MG63 (cell line): ENCODE measurements at places on chromosomes 3 and 15. TPM values are rescaled to one million over a fixed set of nuclear protein-coding genes. Genes with fewer than 3 reads are reported as not detected.
A peak's percentile ranks its signal among the peaks of the same experiment; 100 is the strongest.

GRCh38 chr3:123054109-123054778 is 12.6 kb upstream of the PDIA5 start:
- peak; percentile 83 for DNase-seq

DNA sequence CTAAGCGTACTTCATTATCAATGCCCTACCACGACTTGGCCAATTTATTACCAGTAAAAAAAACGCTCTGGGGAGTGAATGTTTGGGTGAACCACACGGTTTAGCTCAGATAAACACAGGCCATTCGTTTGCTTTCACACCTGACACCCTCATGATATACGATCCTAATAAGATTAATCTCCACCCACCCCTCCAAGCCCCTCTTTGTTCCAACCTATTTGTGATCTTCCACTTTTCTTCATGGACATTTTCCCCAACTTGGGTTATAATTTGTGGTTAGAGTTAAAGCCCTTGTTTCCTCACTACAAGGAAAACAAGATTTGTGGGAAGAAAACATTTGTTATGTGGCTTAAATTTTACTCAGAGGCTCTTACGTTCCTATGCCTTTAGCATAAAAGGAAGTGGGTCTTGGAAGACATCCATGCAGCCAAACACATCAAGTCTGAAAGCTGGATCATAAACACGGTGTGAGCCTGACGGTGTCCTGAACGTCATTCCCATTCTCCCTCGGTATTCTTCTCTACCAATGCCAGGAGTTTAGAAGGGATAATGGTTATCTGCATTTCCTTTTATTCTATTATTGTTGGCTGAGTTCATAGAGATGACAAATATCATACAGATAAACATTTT is 518.9 kb downstream of the NR2F2 start:
- DNase-seq: peak; percentile 79

DNA sequence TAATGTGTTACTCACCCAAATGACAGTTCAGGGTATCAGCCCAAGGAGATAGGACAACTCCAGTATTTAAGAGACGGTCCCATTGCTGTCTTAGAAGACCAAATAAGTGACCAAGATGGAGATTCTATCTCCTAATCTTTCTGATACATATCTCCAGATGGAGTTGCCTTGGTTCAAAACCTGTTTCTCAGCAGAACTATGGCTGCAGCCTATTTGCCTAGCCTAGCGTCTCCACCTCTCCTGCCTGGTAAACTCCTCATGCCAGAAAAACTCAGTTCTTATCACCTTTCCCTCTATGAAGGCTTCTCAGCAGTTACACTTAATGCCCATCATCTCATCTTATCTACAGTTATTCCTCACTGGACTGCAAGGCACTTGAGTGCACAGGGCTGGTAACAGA is 1.2 kb upstream of the CSPG5 start:
- no peak for DNase-seq

- peak; percentile 86 for DNase-seq
Observed at GRCh38 chr15:89383365-89384175, 48.9 kb upstream of the POLG start.

- no peak for DNase-seq
Observed at GRCh38 chr3:134904241-134904771, 109.2 kb downstream of the EPHB1 start.

DNA sequence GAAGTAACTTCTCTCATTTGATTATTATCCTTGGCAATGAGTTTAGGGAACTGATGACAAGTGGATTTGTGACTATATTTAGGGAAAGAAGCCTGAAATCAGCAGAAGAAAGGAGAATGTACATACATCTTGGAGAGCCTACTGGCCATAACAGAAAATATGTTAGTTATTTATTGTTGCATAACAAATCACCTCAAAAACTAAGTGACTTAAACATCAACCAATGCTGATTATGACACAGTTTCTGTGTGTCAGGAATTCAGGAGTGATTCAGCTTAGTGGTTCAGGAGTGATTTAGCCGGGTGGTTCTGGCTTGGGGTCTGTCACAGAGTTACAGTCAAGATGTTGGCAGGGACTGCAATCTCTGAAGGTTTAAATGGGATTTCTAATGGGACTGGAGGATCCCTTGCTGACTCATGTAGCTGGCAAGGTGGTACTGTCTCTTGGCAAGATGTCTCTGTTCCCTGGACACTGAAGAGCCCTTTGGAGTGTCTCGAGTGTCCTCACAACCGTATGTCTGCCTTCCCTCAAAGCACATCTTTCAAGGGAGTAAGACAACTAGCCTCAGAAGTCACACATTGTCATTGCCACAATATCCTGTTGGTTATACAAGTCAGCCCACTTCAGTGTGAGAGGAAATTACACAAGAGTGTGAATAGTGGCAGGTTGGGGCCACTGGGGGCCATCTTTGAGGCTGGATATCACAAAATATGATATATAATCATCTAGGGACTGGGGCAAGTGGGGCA is 248.9 kb downstream of the SV2B start:
- DNase-seq: peak; percentile 25

- DNase-seq: no peak
Observed at GRCh38 chr3:133489466-133490085, 83.9 kb upstream of the CDV3 start.

GRCh38 chr3:182713743-182714517 is 79.4 kb upstream of the ATP11B start:
- DNase-seq: no peak

GRCh38 chr3:53109891-53110771 is 20.1 kb downstream of the RFT1 start:
- DNase-seq: peak; percentile 17

- peak; percentile 67 for DNase-seq
Observed at GRCh38 chr3:197494366-197495058, 61.3 kb downstream of the BDH1 start.

GRCh38 chr3:114686621-114687020 is 392.8 kb downstream of the TIGIT start:
- DNase-seq: peak; percentile 11

DNA sequence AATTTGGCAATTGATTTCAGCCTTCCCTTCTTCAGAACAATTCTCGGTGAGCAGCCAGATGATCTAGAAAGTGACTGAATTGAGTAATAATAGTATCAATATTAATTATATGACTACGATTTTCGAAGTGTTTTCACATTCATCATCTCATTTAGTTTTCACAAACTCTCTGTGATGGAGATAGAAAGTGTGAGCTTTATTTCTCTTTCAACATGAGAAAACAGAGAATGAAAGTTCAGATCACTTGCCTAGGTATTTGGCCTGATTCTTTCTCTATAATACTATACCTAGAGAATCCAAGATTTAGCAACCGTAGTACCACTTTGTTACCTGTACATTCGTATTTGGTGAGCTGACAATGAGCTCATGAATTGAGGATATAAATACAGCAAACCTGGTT is 739.2 kb upstream of the NR2F2 start:
- DNase-seq: no peak

DNA sequence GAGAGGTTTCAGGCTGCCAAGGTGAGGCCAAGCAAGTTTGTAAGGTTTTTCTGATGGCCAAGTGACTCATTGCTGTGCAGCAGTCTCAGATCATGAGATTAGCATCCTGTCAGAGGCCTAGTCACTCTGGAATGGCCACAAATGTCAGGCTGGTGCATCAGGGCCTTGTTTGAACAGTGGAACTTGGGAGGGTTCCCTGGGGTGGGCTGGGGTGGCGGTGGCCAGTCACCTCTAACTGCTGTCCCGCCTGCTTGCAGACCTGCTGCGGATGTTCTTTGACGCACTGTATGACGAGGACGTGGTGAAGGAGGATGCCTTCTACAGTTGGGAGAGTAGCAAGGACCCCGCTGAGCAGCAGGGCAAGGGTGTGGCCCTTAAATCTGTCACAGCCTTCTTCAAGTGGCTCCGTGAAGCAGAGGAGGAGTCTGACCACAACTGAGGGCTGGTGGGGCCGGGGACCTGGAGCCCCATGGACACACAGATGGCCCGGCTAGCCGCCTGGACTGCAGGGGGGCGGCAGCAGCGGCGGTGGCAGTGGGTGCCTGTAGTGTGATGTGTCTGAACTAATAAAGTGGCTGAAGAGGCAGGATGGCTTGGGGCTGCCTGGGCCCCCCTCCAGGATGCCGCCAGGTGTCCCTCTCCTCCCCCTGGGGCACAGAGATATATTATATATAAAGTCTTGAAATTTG is 2.8 kb upstream of the FAM131A start:
- peak; percentile 59 for DNase-seq

GRCh38 chr3:81545572-81545971 is 215.9 kb downstream of the GBE1 start:
- DNase-seq: no peak

DNA sequence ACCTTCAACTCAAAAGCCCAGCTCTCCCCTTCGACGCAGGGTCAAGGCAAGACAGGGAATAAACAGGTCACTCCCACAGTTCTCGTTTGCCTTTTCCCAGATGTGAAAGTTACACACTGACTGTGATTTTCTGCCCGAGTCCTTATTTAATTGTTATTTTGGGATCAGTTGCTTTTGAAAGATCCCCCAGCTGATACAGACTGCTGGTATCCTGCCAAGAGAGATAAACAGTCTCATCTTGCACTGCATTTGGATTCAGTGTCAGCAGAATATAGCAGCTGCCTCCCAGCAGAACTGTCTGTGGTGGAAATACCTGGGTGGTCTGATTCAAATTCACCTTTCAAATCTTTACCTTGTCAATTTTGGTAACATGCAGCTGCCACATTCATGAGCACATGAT is 56.0 kb upstream of the FAM3D start:
- no peak for DNase-seq

- DNase-seq: no peak
Observed at GRCh38 chr15:51060030-51060673, 34.6 kb downstream of the TNFAIP8L3 start.

DNA sequence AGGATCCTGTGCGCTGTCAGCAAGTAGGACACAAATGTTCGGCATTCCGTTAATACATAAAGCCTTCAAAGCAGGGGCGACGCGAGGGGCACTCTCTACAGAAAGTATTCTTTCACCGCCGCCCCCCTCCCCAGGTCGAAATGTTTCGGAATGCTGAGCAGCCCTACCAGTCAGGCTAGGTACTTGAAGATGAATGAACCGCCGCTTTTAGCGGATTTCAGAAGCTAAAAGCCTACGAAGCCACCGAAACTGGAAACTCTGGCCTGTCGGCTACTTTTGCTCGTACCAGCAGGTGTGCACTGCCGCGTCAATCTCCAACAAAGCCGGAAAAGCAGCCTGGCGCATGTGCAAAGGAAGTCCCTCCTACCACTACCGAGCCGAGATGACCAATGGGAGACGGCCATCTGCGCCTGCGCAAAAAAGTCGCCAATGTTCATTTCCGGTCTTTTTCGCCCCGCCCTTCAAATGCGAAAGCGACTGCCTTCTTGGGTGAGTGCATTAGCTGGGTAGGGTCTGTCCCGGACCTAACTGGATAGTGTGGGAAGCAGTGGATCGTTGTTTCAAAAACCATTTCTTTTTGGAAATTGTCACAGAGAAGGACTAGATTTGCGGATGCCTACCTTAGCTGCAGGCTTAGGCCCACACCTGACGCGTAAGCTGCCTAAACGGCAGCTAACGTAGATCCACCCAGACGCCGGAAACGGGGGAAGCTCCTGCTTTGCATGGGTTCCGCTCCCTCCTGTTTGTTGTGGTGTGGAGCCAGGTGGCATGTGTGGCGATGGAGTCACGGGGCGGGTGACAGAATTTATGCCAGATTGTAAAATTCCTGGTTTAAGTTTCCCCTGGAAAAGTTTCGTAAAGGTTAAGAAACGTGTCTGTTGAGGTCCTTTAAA is at the start of gene WDR5B:
WDR5B (minus strand) TSS at position 301 of the 893 bp plus-strand sequence. CDS start 534 bp downstream, outside the sequence.
- peak; percentile 94 for DNase-seq

DNA sequence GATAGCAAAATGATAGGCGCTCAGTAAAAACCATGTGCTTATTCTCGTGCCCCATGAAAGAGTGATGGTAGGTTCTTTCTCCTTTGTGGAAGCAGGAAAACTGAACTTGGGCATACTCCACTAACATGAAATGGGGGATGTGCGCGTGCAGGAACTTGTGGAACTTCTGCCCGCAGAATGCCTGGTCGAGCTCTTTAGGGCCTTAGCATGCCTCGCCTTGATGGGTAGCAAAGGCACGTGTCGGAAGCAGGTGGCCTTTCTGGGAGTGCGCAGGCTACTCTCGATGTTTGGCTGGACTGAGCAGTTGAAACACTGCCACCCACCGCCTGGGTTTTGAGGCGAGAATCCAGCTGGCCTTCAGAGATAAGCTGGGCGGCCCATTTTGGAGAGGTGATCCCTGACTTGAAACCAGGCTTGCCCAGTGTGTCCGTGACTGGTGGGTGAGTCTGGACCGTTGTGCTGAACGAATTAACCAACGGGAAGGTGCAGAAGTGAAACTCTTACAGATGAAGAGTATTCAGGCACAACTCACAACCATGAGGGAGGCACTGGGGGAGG is 842 bp downstream of the PCCB start:
- peak; percentile 75 for DNase-seq

- DNase-seq: no peak
Observed at GRCh38 chr3:182914341-182914740, 66.0 kb downstream of the DCUN1D1 start.

- no peak for DNase-seq
Observed at GRCh38 chr3:10284496-10284895, 8.3 kb downstream of the GHRL start.

GRCh38 chr3:10286596-10287295 is 6.0 kb downstream of the GHRL start:
- DNase-seq: peak; percentile 70

DNA sequence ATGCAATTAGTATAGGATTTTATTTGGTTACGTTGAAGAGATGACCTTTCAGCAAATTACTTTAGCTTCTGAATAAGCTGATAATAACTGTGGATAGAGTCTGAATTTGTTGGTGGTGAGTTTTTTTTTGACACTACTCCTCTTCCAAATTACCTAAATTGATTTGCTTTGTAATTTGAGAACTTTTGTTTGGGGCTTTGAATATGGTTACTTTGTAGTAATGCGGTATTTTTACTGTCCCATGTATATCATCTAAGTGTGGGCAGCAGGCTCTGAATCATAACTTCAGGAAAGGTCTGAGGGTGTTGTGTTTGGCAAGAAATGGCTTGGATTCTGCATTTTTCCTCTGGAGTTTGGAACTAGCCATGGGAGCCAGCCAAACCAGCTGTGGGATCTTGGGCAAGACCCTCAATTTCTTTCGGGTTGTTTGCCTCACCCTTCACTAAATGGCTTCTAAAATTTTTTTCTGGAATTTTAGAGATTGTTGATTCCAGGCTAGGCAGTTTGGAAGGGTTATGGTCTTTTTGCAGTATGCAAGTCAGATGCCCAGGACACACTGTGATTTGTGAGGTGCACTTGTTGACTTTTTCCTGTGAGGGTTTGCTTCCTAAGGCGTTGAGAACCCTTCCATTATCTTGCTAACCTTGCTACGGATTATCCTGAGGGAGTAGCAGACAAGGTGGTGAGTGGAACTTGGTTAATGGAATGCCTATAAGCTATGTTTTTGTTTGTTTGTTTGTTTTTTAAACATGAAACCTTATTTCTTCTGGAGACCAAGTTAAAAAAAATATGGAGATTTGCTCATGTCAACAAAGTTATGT is 10.4 kb downstream of the PTPRG start:
- peak; percentile 55 for DNase-seq

LTF gene
- total RNA-seq: not detected in 2 replicates

PRICKLE2 gene
- total RNA-seq: 0.40 TPM in 1 of 2 replicates, not detected in the other

NR2F2 gene
- total RNA-seq: 1.3 and 1.9 TPM in 2 replicates

ONECUT1 gene
- not detected in 2 replicates for total RNA-seq

GLDN gene
- 0.30 and 0.67 TPM in 2 replicates for total RNA-seq

WNT5A gene
- total RNA-seq: 14.2 and 21.7 TPM in 2 replicates

BTLA gene
- total RNA-seq: not detected in 2 replicates

PIGZ gene
- 3.0 TPM in 1 of 2 replicates, not detected in the other for total RNA-seq

TM4SF18 gene
- 4.5 and 6.4 TPM in 2 replicates for total RNA-seq

ZNF710 gene
- total RNA-seq: 7.0 and 9.1 TPM in 2 replicates

ERICH6 gene
- total RNA-seq: 0.66 TPM in 1 of 2 replicates, not detected in the other

PLCH1 gene
- total RNA-seq: not detected in 2 replicates

EIF3J gene
- 123 and 157 TPM in 2 replicates for total RNA-seq

DLL4 gene
- not detected in 2 replicates for total RNA-seq
